ENCODE measurements at places on chromosomes 5 and 9.

DNA sequence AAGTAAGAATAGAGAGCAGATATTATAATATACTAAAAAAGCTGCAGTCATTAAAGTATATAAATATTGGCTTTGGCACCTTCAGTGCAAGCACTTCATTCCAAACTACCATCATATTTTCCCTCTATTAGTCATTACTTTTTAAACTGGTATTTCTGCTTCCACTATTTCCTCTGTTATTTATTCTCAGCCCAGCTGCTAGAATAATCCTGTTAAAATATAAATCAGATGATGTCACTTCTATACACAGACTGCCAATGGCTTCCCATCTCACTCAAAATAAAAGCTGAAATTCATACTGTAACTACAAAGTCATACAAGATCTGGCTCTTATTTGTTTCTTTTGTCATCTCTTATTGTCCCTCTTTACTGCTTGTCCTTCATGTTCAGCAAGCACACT, 432.9 kb downstream of the TLE4 start:
- no peak for DNase-seq

DNA sequence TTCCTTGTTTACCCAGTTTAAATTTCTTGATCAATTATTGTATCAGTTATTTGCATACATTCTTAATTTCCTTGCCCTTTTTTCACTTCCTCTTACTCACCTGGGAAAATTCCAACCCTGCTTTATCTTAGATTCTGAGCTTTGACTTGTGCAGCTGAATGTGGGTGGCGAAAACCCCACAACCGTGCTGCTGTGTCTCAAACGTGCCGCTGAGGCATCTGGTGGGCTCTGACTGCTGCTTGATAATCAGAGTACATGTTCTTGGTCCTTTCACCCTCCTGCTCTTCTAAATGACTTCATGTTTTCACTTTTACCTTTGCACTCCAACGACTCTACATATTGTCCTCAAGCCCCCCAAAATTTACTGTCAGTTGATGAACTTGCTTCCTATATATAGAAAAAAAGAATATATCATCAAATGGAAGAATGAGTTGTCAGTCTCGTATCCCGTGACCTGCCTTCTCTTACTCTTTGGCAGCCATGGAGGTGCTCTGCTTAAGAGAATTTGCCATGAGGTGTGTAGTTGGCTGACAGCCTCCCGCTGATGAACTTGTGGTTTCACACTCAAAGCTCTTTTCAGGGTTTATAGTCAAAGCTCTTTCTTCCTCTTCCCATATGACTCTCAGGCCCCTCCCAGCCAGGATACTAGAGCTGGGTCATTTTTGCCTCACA, 14.0 kb upstream of the JAK2 start:
- no peak for DNase-seq

DNA sequence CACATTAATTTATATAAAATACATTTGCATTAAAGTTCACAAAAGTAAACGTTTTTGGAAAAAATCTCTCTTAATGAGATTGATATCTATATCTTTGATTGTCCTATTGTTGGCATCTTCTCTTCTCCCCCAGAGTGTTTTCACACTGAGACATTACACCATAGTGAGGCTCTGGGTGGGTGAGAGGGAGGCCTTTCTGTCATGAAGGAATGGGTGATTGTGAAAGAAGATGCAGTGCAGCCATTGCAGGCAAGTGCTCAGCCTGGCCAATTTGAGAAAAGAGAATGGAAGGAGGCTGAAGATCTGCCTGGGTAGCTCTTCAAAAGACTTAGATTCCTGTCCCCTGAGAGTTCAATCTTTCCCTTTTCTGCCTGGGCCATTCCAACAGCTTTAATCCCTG, 140.8 kb downstream of the SLC12A2 start:
- peak; percentile 48 for DNase-seq

DNA sequence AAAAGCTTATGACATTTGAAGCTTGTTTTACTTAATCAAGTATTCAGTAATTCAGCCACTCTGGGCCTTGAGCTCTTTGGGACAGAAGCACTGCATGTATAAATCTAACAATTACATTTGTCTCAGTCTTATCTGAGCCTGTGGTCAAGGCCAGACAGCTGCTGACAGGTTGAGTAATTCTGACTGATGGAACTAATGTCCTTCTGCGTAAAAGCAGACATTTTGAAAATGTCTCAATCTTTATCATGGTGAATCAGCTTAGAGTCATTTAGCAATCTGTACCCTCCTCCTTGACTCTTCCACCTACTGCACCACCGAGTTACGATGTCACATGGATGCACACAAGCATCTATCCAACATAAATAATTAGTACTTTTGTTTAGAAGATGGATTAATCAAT, 400.0 kb downstream of the ARRDC3 start:
- DNase-seq: peak; percentile 99

DNA sequence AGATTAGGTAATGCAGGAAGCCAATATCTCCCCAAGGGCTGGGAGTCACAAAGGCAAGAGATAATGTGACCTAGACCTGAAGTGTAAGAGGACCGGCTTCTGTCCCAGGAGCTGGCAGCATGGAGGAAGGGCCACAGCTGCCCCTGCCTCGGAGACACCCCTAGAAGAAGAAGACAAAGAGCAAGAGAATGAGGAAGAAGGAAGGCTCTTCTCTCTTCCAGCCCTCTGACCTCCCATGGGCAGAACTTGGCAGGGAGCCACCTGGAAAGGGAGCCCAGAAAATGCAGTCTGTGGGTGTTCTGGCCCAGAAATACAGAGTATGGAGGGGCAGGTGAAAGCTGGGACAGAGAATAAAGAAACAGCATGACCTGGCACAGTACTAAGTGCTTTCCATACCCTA, 151.0 kb downstream of the C5orf15 start:
- DNase-seq: no peak

DNA sequence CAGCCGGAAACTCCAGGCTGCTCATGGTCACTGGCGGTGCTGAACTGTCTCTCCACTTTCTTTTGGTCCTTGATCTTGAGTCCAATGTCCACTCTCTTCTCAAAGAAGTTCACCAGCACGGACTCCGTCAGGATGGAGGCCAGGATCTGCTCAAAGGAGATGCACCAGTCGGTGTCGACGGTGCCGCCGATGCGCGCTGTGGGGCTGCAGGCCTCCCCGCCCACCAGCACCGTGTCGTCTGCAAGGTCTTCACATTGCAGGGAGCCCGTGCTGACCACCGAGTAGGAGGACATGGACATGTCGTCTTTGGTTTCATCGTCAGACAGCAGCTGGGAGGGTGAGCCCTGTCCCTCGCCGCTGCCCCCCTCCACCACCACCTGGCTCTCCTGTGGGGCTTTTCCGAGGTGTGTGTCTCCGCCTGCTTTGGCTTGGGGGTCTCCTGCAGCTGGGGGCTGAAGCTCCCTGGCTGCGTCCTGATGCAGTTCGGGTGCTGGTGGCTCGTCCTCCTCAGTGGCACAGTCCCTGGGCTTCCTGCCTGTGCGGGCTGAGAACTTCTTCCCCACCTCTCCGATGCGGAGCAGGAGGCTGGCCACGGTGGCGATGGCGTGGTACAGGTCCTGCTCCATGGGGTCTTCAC, 5.0 kb upstream of the MRNIP start:
- no peak for DNase-seq

GRCh38 chr5:75837258-75837841, 120.1 kb upstream of the POC5 start:
- no peak for DNase-seq

- no peak for DNase-seq
Observed at GRCh38 chr9:2214707-2215106, 199.6 kb downstream of the SMARCA2 start.

GRCh38 chr5:55578771-55579170, 44.0 kb upstream of the PLPP1 start:
- DNase-seq: peak; percentile 21

GRCh38 chr5:54529565-54529964, 12.0 kb downstream of the SNX18 start:
- DNase-seq: no peak

- no peak for DNase-seq
Observed at GRCh38 chr5:167771571-167771970, 519.9 kb upstream of the WWC1 start.

- DNase-seq: peak; percentile 35
Observed at GRCh38 chr5:148984345-148984744, 78.5 kb downstream of the SH3TC2 start.

DNA sequence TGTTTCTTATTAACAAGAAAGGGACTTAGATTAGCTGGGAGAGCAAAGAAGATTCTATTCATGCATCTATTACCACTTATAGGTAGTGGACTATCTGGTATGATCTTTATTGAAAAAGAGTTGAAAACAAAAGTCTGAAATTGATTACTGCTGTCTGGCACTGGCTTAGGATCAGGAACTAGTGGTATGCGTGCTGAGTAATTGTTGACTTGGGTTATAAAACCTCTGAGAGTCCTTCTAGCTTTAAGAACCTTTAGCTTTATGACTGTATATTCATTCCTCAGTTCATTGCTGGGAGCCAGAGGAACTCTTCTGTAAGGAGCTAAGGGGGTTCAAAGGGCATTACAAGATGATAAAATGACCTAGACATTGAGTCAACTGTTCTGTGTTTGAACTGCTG, 7.6 kb downstream of the SLC1A1 start:
- DNase-seq: peak; percentile 85

- DNase-seq: no peak
Observed at GRCh38 chr5:117252566-117252965, 677.9 kb upstream of the SEMA6A start.

All from iris pigment epithelial cell (primary cell).